Neural crest cell (in vitro differentiated cells): ENCODE measurements at places on chromosomes 6 and 20. TPM values are rescaled to one million over a fixed set of nuclear protein-coding genes. Genes with fewer than 3 reads are reported as not detected.

DNA sequence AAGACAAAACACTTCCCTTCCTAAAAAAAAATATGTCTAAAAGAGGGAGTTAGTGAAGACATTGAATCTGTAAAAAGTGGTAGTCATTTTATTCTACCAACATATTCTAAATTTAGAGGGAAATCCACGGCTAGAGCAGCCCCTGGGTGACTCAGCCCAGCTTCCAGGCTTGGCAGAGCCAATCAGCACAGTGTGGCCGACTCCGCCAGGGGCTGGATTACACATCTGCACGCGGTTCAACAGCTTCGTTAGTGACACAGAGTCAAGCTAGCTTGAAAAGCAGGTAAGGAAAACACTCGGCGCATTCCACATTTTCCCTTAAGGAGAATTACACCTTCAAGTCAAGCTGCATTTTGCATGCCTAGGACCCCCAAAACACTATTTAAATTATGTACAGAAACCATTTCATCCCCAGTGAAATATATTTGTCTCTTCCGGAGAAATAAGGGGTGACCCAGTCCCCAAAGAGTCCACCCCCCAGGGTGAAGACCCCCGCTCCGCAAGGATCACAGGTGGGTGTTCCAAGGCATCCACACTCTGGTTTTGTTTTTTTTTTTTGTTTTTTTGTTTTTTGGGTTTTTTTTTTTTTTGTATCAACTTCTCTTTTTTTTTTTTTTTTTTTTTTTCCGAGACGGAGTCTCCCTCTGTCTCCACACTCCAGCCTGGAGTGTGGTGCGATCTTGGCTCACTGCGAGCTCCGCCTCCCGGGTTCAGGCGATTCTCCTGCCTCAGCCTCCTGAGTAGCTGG is 58.4 kb upstream of the ARID1B start:
- no peak for DNase-seq

DNA sequence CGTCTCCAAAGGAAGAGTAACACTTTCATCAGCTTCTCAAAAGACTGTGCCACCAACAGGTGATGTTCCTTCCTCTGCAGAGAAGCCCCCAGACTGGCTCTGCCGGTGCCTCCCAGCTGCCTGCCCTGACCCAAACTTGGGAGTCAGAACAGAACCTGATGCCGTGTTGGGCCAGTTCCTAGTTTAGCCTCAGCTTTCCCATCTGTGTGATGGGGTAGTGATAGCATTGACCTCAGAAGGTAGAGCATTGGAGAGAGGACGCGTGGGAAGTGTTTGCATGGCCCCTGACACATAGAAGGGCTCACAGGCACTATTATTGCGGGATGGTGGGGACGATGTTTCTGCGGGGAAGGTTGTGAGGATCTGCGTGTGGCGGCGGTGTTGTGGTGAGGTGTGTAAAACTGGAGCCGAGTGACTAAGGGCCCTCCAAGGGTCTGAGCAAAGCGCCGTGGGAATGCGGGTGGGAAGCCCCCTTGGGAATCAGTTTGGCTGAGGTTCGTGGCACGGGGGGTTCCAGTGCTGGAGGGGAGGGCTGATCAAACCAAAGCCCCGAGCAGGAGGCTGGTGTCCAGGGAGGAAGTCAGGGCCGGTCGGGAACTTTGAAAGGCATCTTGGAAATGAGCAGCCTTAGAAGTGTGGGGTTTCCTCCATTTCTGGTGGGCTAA is 1.7 kb downstream of the NTSR1 start:
- no peak for DNase-seq

Gene FILIP1
- 0.79 and 0.89 TPM in 2 replicates for total RNA-seq

- no peak for DNase-seq
Observed at GRCh38 chr20:41436679-41437078, 70.1 kb upstream of the EMILIN3 start.

- no peak for DNase-seq
Observed at GRCh38 chr6:80454197-80454596, 347.7 kb downstream of the BCKDHB start.

GRCh38 chr6:35496036-35496840 is 641 bp downstream of the TEAD3 start:
- peak; percentile 37 for DNase-seq

Gene OR2H2
- not detected in 2 replicates for total RNA-seq

DNA sequence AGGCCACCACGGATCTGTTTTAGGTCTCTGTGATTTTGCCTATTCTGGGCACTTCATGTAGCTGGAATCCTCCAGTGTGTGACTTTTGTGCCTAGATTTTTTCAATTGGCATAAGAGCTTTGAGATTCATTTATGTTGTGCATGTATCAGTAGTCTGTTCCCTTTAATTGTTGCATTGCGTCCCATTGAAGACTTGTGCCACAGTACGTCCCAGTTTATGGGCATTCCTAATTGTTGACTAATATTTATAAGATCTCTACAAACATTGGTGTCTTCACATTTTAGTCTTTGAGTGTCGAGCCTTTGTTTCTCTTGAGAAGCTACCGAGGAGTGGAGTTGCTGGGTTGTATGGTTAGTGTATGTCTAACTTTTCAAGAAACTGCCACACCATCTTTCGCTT is 704 bp upstream of the FAM210B start:
- DNase-seq, result no peak

DNA sequence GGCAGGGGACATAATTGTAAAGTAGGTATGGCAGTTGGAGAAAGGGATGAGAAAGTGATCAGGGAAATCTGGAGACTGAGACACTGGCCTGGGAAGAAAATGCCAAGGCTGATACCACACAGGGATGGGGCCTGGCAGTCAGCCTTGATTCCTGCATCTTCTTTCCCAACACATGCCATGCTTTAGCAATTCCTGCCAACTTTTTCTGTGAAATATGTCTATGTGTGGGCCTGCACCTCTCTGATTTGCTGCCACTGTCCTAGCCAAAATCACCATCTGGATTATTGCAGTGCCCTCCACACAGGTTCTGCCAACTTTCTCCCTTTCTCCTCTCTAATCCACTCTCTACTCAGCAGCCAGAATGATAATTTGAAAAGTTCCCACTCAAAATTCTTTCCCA is 759.8 kb upstream of the CITED2 start:
- no peak for DNase-seq

Gene OGFRL1
- 7.6 and 8.6 TPM in 2 replicates for total RNA-seq

DNA sequence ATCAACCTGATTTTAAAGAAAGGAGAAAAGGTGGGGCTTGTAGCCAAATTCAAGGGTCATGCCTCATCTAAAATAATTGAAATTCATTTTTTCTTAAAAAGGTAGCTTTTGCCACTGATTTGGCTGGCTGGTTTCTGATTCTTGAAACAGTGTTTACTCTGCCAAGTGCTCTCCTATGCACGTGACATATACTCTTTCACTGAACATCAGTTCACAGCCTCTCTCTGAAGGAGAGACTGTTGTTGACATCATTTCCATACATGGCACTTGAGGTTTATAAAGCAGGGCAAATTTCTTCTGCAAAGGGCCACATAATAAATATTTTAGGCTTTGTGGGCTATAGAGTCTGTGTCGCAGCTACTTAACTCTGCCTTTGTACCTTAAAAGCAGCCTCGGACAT is 40.4 kb upstream of the DOK5 start:
- DNase-seq, result no peak

DNA sequence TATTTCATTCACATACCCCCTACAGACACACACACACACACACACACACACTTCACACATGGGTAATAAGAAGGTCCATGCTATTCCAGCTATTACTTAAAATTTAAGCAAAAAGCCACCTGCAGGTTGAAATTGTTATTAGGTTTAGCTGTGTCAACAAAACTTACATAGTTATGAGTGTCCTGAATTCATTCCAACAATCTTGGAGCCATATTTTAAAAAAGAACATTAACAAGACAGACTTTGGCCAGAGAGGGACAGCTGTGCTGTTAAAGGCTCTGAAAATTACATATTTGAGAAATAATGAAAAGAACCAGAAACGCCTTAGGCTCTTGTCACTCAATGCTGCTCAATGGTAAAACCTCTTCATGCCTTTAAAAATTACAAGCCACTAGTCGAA is 455.3 kb downstream of the EPM2A start:
- DNase-seq, result no peak

DNA sequence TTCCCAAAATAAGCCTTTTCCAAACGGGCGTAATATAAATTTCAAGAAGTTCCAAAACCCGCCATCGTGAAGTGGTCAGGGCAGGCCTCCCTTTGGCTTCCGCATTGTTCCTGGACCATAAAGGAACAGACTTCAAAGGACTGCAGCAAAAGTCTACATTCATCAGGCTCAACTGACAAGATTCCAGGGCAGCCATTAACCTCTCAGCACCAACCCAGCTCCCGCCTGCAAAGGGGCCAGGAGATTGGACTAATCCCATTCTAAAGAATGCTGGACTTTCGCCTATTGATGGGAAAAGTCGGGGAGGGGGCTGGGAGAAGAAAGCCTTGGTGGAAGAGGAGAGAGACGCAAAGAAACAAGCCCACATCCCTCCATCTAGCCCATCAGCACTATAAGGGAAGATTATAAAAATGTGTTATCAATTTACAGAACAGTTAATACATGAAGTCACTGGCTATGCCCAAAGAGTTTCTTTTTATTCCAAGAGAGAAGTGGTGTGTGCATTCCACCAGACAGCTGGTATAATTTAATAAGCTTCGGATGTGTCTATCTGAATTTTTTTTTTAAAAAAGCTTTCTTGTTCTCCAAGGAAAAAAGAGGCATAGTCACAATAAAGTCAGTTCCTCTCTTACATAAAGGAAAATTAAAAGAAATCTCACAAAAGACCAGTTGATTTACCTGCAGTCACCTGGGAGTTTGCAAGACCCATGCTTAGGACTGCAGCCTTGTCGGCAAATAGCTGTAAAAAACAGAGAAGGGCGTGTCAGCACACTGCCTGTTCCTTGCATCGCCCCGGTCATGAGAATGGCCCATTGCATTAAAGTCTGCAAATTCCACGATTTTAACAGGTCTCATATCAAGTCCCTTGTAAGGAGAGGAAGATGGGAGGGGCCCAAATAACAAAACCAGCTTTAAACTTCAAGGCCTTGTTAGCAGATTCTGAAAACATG is 17.8 kb downstream of the JAG1 start:
- DNase-seq, result no peak
